ENCODE measurements at places on chromosomes 2 and 18.

GRCh38 chr2:64637931-64638330 lies 15.8 kb downstream of the SERTAD2 start:
- no peak for DNase-seq

GRCh38 chr2:31950946-31951562 lies 59.8 kb downstream of the MEMO1 start:
- DNase-seq, result no peak

- DNase-seq, result no peak
Observed at GRCh38 chr2:150702791-150703190, 215.3 kb upstream of the RND3 start.

DNA sequence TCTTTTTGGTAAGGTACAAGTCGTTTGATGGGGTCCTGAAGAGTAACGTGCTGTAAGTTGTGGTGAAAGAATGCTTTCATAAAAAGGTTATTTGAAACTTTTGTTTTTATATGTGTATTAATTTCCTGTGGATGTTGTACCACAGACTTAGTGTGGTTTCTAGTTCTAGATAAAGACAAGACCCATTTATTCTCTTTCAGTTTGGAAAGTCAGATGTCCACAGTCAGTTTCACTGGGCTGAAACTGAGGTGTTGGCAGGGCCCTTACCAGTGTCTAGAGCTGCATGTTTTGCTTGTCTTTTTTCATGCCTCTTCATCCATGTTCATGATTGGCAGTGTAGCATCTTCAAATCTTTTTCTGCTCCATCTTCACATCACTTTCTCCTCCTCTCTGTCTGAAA lies 22.1 kb upstream of the DOCK10 start:
- DNase-seq, result no peak

GRCh38 chr2:38438133-38438882 lies 61.2 kb upstream of the ATL2 start:
- no peak for DNase-seq

GRCh38 chr2:95266781-95267430 lies 7.3 kb upstream of the PROM2 start:
- no peak for DNase-seq

- DNase-seq, result no peak
Observed at GRCh38 chr2:240877460-240878340, 9.1 kb downstream of the AGXT start.

DNA sequence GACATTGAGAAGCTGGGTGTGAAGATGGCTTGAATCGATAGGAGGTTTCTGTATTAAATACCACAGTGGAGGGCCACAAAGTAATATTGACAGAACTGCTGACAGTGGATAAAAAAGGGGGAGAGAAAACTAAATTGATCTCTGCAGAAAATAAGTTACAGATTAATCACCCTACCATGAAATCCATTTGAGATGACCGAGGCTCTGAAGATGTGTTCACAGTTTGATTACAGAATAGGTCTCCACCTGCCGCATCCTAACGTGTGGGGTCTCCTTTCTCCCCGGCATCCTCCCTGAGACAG lies 165.6 kb downstream of the EIPR1 start:
- DNase-seq, result no peak

DNA sequence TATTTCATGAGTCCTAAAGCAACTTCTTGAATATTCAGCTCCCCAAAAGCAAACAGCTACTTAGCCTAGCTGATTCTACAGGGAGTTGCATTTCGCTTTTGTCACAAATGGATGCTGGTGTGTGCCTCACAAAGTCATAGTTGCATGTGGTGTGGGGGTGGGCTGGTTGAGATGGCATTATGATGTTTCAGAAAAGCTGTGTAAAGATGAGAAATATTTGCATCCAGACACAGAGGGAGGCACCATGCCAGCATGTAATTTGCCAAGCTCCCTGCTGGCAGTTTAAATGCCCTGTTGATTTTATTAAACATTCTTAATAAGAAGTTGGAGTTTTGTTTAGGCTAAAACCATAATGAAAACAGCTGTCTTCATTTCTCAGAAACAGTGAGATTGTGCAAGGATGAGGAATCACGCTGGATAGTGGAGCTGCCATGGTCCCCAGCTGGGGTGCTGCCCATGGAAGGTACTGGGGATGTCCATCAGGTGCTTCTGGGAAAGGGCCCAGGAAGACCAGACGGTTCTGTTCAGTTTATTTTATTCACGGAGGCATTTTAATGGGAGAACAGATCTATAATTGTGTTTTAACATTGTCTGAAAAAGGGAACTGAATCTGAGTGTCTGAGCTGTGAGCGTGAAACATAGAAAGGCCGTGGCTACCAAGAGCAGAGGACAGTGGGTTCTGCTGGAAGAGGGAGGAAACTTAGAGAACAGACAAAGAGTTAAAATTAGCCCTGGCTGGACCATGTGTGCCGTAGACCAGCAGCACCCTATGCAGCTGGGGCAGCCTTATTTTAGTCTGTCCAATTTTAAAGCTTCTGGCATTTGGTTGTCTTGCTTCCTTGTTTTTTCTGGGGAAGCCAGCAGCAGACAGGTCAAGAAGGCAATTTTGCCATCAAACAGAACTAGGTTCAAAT lies 177.1 kb downstream of the FAM210A start:
- no peak for DNase-seq

DNA sequence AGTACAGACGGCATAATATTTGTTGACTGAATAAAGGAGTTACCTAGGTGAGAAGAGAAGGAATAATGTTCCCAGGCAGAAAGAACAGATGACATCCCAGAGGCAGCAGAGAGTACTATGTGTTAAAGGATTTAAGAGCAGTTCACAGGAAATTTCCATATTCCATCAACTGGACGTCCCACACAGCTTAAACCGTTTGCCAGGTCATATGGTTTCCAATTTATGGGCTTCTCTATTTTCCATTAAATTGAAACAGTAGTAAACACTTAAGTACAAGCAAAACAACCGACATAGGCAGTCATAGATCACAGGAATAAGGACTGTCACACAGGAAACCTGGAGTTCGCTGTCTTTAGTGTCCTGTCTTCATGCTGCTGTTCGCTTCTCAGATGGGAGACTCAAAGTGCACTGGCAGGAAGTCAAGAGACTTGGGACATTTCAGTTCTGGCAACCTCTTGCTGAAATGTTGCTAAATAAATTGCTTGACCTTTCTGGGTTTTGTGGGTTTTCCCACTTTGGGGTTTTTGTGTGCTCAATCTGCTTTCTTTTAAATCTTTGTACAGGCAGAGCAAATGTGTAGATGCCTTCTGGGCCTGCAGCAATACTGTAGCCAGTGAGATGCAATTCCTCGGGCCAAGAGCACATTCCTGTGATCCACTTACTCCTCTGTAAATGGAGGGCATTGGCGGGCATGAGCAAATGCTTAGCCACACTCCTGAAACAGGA lies 5.8 kb upstream of the PIEZO2 start:
- DNase-seq, result no peak
